Aorta (tissue), 5 donors: ENCODE measurements at places on chromosomes 6 and 20. TPM values are rescaled to one million over a fixed set of nuclear protein-coding genes. Genes with fewer than 3 reads are reported as not detected.

GRCh38 chr6:82017288-82017687 is 230.3 kb downstream of the IBTK start:
- no peak for DNase-seq

DNA sequence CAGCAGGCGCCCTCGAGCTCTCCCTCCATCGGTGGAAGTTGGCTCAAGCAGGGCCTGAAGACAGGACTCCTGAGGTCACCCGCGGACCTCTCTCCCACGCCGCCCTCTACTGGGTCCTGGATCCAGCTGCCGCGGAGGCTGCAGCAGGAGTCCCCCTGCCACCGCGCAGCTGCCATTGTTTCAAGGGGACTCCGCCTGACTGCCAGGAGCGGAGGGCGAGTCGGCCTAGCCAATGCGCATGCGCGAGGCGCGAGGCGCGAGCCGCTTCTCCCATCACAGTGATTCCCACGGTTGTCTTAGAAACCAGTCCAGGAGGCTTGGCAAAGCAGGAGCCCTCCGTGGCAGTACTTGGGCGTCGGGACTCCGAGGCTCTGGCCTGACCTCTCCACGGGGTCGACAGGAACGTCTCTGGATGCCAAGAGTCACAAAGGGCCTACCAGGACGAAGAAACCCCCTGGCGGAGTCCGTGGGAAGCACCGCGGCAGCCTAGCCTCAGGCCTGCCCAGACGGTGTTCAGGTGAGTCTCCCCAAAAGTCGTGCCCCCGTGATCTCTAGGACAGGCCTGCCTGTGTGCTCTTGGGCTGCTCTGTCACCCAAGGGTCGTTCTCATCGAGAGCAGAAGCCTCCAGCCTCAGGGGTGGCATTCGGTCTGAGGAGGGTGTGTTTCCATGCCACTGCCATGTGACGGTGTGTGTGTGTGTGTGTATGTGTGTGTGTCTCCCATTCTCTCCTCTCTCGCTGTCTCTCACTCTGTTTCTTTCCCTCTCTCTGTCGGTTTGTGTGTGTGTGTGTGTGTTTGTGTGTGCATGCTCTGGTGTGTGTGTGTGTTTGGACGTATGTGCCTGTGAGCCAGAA is 290.6 kb upstream of the ZNF337 start:
- peak; percentile 87 for DNase-seq

GRCh38 chr20:24894488-24894887 is 54.6 kb upstream of the CST7 start:
- no peak for DNase-seq

- DNase-seq: no peak
These were observed 370.3 kb downstream of the CD109 start for GRCh38 chr6:74066168-74066871.

ECT2L gene
- not detected for polyA plus RNA-seq

GRCh38 chr20:11686820-11687543 is 230.7 kb upstream of the BTBD3 start:
- DNase-seq: no peak

DNA sequence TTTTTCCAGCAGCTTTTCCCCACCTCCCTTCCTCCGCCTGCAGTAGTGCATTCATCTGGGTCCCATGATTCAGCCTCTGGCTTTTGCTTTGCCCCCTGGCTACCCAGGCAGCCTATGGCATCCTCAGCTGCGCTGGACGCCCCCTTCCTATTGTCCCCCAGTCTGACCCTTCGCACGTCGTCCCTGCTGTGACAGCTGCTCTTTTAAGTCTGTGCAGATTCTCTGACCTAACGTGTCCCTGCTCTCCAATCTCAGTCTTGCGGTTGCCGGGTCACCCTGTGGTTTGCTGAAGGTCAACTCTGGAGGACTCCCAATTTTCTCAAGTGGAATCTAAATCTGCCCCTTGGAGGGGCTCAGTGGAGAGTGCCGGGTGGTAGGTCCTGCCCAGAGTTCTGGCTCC is 294.3 kb downstream of the CDC5L start:
- DNase-seq: no peak

- DNase-seq: no peak
These were observed 437.8 kb downstream of the CDH26 start for GRCh38 chr20:60395991-60396390.

DNA sequence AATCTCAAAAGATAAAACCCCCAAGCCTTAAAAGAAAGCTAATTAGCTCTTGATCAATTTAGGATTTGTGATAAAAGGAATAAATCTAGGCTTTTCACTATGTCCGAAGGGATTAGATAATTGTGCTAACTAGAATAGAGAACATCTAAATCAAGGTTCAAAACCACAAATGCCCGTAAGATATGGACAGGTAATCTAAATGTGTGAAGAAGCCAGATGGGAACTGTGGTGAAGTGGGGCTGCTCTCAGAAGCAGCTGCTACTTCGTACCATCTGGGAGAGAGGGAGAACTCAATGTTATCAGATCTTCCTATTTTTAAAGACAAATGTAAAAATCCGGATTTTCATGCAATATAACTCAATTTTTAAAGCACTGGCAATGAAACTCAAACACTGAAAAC is 44.2 kb downstream of the NCOA6 start:
- no peak for DNase-seq

- DNase-seq: no peak
These were observed 125.5 kb upstream of the FBXL4 start for GRCh38 chr6:99073223-99073622.

- no peak for DNase-seq
These were observed 40.9 kb downstream of the LY86 start for GRCh38 chr6:6629402-6629801.

DNA sequence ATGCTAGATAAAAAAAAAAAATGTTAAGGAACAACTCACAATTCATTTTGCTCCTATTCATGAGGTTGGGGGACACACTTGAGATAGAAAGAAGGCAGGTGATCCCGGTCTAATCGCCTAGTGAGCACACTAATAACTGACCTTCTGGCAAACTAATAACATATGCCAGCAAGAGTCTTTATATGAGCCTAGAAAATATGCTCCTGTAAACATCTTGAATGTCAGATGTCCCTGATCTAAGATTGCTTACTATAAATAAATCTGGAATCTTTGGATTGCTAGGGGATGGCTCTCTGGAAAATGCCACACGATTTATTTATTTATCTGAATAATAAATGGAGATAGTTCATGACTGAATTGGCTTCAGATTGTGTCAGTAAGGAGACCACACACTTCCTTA is 821.9 kb downstream of the GRIK2 start:
- DNase-seq: no peak

- DNase-seq: no peak
These were observed 154.5 kb downstream of the MYLK4 start for GRCh38 chr6:2596222-2596621.

DNA sequence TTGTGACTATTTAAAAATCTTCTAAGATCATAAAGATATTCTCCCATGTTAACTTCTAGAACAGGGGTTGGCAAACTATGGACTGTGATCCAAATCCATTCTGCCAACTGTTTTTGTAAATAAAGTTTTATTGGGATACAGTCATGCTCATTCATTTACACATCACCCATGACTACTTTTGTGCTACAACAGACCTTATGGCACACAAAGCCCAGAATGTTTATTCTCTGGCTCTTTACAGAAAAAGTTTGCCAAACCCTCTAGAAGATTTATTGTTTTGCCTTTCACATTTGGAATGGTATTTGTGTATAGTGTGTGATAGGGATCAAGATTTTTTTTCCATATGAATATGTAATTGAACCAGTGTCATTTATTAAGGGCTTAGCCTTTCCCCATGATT is 341.7 kb downstream of the CD83 start:
- no peak for DNase-seq

DNA sequence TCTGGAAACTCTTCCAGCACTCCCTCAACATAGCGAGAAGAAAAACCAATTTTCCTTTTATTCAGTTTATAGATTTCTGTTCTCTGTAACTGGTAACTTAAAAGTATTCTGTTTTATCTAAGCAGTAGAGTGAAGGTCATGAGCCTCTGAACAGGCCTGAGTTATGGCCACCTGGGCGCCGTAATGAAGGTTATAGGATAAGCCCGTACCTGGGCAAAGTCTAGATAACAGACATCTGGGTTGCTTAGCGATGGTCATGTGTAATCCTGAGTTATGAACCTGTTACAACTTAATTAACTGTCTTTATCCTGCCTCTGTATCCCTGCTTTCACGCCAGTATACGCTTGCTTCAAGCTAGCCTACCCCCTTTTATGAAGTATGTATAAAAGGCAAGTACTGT is 13.0 kb upstream of the FAM217A start:
- DNase-seq: no peak

DNA sequence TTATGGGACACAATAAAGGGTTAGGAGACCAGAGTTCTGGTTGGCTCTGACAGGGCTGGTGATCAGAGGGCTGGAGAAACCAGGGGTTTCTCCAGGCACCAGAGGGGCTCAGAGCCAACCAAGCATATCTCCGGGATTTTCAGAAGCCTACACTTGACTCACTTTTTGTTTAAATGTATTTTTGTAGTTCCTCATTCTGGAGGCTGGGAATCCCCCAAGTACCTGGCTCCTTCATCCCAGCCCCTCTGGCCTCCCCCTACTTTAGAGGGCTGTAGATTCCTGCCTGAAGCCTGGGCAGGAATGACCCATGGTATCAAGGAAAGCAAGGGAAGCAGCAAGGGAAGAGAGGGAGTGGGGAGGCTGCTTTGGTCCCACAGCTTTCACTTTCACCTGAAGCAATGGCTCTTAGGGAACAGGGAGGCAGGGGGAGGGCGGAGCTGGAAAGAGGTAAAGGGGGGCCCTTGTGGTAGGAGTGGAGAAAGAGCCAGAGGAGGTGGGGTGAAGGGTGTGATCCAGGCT is 973 bp downstream of the CD40 start:
- peak; percentile 39 for DNase-seq

- DNase-seq: no peak
These were observed 1.2 kb upstream of the ARFGEF3 start for GRCh38 chr6:138160329-138161087.

DNA sequence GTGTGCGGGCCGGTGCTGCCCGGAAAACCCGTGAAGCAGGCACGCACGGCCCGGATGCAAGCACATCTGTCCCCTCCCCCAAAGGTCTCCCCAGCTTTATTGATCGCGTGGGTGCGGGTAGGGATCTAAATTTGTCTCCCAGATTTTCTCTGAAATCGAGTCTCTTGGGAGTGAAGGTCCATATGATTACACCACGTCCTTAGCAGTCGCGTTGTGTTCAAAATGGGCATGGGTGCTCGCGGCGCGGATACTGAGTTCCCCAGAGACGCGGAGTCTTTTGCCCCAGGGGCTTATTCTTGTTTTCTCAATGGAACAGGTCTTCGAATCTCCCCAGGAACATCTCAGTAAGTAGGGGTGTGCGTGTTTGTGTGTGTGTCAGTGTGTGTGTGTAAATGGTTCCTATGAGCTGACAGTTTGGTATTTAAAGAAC is 2.8 kb upstream of the ZNF292 start:
- no peak for DNase-seq

- DNase-seq: no peak
These were observed 187.5 kb upstream of the PDE10A start for GRCh38 chr6:165850434-165851019.

GRCh38 chr6:8462169-8462568 is 26.8 kb upstream of the SLC35B3 start:
- no peak for DNase-seq

DNA sequence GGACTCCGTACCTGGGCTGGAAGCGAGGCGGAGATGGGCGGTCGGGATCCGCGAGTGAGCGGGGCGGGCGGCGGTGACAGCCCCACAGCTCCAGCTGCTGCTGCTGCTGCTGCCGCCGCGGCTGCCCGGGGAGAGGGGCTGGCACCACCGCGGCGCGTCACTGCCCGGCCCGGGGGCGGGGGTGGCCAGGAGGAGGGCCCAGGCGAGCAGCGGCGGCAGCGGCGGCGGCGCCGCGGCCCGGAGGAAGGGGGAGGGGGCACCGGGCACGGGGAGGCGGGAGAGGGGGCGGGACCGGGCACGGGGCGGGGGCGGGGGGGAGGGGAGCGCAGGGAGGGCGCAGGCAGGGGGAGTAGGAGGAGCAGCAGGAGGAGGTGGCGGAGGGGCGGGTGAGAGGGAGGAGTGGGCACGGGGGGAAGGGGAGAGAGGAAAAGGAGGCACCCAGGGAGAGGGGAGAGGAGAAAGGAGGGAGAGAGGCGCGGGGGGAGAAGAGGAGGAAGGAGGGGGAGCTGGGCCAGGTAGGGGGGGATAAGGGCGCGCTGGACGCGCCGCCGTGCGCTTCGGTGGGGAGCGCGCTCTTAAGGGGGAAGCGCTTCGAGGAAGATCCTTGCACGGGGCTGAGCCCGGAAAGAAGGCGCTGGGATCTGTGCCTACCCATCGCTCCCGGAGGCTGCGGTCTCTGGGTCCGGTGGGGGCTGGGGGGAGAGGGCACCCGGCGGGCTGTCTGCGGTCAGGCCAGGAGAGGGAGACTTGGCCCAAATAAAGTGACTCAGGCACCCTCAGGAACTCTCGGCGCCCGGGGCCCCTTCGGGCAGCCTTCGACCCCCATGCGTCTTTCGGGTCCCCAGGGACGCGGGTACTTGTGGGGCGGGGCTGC is 101.5 kb downstream of the NOL4L start:
- peak; percentile 73 for DNase-seq

- no peak for DNase-seq
These were observed 143.0 kb downstream of the GMDS start for GRCh38 chr6:2102316-2102883.

GRCh38 chr6:12957321-12958051 is 240.9 kb downstream of the PHACTR1 start:
- peak; percentile 91 for DNase-seq

DNA sequence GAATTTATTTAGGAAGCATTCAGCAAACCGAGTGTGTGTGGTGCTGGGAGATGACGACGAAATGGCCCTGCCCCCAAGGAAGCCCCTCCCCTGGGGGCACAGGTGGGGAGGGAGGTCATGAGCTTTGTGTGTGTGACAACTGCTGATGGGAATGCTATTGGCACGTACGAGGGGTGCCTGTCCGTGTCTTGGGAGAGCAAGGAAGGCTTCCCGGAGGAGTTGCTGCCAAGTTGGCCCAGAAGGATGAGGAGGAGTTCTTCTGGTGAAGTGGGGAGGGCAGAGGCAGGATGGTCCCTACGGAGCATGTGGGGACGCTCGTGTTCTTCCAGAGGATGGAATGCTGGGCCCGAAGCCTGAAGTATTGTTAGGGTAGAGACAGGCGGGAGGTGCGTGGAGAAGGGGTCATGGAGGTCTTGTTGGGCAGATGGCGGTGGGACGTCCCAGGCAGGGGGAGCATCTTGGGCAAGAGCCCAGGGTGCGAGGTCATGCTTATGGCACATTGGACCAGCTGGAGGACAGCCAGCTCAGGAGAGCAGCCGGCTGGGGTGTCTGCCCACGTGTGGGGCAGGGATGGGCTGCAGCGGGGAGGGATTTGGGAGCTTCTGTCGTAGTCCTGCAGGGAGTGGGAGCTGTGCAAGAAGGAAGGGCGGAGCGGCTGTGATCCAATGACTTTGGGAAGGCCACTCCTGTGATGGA is 46.1 kb downstream of the SYNJ2 start:
- no peak for DNase-seq

COL9A1 gene
- 1.3 TPM for polyA plus RNA-seq

EPPIN gene
- polyA plus RNA-seq: not detected

GRCh38 chr20:47612670-47613069 is 111.0 kb downstream of the NCOA3 start:
- no peak for DNase-seq

SCAF8 gene
- polyA plus RNA-seq: 12.5 TPM

RWDD2A gene
- 3.9 TPM for polyA plus RNA-seq

GRCh38 chr6:111517965-111518364 is 34.9 kb upstream of the REV3L start:
- no peak for DNase-seq
